ENCODE measurements at places on chromosomes 3 and 15.

GRCh38 chr15:63052077-63052841 is 9.7 kb downstream of the TPM1 start:
- DNase-seq: no peak

- DNase-seq: peak; percentile 76
These were observed 584.4 kb upstream of the TBL1XR1 start for GRCh38 chr3:177781686-177782161.

- no peak for DNase-seq
These were observed 124.7 kb upstream of the NANOGP8 start for GRCh38 chr15:35209838-35210237.

- peak; percentile 37 for DNase-seq
These were observed 147.0 kb upstream of the PROK2 start for GRCh38 chr3:71931922-71932321.
